SK-MEL-5 (cell line): ENCODE measurements at places on chromosomes 12 and 14. TPM values are rescaled to one million over a fixed set of nuclear protein-coding genes. Genes with fewer than 3 reads are reported as not detected.

GRCh38 chr12:5433081-5433844 lies 1.4 kb downstream of the NTF3 start:
- no peak for DNase-seq

DNA sequence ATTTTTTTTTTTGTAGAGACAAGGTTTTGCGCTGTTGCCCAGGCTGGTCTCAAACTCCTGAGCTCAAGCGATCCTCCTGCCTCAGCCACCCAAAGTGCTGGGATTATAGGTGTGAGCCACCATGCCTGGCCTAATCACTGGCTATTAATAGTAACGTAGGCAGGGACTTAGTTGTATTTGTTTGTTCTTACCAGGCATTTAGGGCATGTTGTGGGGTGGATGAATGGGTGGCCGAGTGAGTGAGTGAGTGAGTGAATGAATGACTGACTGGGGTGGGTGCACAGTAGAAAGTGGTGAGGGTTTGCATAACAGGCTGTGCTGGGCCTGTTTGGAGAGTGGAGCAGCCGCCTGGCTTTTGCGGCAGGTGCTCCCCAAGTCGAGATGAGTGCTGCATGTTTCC lies 87.0 kb downstream of the FOXN4 start:
- DNase-seq: no peak

GRCh38 chr14:88270776-88271175 lies 52.3 kb downstream of the KCNK10 start:
- DNase-seq: no peak

DNA sequence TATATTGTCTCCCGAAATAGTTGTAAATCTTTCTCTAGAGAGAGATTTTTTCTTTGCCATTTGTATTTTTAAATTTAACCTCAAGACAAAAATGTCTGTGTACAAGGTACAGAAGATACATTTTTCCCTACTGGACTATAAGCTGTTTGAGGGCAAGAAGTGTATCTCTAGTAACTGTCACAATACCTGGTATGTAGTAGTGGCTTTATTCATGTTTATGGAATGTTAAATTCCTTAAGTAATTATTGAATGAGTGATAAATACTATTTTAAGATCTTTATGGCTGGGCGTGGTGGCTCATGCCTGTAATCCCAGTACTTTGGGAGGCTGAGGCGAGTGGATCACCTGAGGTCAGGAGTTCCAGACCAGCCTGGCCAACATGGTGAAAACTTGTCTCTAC lies 24.4 kb upstream of the CDK17 start:
- DNase-seq: no peak

GRCh38 chr14:62645649-62646048 lies 399.6 kb downstream of the KCNH5 start:
- DNase-seq: no peak

DNA sequence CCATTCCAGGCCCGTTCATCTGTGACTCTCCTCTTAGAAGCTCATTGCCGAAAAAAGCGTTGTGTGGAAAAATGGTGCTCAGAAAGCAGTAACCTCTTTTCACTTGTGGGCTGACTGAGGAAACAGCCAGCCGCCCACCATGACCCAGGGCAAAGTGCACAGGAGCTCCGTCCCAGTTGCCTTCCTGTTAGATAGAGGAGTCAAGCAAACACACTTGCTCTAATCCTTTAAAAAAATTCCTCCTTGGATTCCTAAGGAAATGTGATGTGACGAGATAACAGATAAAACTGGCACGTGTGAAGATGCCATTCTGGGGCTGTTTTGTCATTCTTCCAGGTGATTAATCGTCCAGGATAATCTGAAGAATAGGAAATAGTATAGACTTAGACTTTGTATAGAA lies 396.8 kb upstream of the DDHD1 start:
- no peak for DNase-seq

DNA sequence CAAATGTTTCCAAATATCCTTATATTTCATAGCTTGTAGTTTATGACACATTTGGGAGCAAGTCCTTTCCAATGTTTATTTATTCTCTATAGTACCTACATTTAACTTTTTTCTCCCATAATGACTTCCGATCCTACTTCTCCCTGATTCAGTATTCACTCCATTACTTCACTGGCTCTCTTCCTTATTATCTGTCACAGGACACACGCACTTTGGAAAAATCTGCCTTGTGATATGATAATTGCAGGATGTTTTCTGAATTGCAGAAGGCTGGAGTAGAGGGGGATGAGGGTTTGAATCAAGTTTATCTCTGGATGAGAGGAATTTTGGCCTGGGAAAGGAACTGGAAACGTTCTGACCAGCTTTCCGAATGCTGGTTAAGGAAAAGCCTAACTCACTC lies 75.0 kb downstream of the HMGA2 start:
- DNase-seq: peak; percentile 48

DNA sequence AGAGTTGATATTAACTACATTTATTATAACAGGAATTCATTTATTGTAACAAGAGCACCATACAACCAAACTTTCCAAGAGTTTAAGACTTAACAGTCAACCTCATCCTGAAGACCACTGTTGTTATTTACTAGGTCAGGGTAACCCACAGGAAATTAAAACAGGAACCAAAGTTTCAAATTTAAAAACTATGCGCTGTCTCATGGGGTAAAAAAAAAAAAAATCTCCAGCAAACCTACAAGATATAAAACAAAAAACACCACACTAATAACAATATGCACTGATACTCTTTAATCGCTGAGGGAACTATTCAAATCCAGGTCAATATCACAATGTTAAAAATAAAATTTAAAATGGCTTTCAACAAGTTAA lies 44.5 kb downstream of the FOXN3 start:
- DNase-seq: no peak

- DNase-seq: no peak
Measured at GRCh38 chr14:67440513-67440912, 28.5 kb upstream of the PLEK2 start.

GRCh38 chr12:122959566-122960192 lies 6.6 kb downstream of the ABCB9 start:
- DNase-seq: no peak

DNA sequence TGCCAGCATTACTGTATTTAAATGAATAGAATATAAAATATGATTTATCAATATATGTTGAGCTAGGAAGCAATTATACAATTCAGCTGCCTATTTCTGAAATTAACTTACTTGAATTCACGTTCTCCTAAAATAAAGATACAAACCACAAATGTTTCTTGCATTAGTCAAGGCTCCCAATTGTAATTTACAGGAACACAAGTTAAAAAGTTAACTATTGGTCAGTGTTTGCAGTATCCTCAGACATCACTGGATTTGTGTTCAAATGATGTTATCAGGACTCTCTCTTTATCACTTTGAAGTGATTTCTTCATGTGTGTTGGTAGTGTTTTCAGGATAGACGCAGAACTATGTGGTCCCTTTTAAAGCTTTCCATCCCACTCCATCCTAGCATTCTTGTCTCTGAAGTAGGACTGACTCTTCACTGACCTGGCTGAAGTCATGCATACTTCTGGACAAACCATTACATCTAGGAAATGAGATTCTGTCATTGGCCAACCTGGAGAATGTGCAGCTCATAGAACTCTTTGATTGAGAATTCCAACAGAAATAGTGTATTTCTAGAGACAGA lies 156.1 kb downstream of the KICS2 start:
- DNase-seq: no peak

DNA sequence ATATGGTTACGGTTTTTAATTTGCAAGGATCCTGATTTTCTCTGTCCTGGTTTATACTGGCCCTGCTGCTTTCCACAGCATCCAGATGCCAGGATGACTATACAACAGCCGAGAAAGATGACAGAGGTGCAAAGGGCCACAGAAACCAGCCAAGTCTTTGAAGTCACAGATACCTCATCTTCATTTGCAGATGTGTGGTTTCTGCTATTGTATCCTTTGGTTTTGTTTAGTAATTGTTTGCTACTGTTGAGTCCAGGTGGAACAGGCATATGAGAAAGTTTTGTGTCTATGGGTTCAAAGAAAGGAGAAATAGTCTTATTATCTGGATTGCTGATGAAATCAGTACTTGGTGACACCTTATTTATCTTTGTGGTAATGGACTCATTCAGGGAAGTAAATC lies 17.3 kb upstream of the KLHL42 start:
- no peak for DNase-seq

DNA sequence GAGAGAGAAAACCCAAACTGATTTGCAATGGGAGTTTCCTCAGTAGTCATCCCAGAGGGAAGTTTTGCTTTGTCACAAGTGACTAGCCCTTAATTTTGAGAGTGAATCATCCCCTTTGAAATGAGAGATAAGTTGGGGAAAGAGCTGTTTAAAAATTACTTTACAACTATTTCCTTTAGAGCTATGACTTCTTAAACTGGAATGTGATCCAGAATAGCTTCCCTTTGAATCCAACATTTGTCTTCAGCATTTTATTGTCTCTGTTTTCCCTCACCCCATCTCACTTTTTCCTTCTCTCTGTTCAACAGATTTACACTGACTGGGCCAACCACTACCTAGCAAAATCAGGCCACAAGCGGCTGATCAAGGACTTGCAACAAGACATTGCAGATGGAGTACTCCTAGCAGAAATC lies 109.3 kb downstream of the NAV3 start:
- DNase-seq: peak; percentile 50

GRCh38 chr12:52838609-52839435 lies 4.7 kb upstream of the KRT79 start:
- DNase-seq: no peak

DNA sequence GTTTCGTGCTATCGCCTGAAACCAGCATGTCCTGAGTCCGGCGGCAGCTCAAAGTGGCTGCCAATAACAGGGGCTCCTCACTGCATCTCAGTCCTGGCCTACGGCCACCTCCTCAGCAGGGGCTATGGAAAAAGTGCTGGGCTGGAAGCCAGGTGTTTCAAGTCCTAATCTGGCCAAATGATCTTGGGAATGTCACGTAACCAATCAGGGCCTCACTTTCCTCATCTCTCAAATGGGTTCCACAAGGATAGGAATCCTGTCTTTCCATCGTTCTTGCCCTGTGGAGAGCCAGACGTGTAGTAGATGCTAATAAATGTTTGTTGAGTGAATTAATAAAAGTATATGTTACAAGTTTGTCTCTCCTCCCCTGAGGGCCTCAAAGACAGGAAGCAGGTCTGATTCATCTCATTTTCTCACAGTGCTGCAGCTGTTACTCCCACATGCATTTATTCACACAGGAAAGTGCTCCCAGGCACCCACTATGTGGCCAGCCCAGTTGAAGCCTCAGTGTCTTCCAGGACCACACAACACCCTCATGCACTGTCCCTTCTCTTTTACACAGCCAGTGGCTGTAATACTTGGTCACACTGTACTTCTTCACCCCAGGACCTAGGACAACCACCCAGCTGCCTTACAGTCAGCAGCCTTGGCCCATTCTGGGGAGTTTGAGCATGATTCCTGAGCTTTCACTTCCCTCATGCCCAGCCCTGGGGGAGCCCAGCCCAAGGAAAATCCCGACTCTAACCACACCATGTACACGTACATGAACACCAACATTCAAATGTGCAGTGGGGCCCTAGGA lies 5.0 kb downstream of the CMKLR1 start:
- no peak for DNase-seq

- peak; percentile 2 for DNase-seq
Measured at GRCh38 chr12:4141348-4142270, 132.0 kb upstream of the CCND2 start.

DNA sequence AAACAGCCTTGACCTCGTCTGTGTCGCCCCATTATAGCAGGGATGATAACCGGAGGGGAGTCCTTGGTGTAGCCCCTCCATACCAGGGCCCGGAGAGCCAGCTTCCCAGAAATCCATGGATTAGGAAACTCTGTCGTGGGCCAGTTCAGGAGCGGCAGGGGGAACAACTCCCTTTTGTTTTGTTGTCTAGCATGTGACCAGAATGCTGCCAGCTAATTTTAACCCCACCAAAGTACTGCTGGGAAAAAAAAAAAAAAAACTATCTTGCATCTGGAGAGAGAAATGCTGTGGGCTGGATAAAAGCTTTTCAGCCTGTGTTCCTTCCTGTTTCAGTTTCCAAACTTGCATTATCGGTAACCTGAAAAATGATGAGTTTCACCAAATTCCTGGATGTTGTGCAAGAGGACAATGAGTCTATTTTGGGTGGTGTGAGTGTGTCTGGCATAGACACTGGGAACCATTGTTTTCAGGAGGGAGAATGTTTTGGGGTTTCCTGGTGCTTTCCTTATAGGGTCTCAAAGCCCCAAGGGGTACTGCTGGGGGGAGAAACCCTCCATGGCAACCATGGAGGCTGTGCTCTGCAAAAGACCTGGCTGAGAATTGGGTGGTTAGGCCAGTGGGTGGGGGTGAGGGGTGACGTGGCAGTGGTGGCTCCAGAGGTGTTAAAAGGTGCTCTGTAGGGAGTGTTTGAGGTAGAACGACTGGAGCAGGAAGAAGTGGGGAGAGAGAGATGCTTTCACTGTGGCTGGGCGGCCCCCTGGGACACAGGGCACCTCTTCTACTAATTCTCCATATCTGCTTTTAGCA lies 14.9 kb upstream of the IRF2BPL start:
- peak; percentile 94 for DNase-seq

DNA sequence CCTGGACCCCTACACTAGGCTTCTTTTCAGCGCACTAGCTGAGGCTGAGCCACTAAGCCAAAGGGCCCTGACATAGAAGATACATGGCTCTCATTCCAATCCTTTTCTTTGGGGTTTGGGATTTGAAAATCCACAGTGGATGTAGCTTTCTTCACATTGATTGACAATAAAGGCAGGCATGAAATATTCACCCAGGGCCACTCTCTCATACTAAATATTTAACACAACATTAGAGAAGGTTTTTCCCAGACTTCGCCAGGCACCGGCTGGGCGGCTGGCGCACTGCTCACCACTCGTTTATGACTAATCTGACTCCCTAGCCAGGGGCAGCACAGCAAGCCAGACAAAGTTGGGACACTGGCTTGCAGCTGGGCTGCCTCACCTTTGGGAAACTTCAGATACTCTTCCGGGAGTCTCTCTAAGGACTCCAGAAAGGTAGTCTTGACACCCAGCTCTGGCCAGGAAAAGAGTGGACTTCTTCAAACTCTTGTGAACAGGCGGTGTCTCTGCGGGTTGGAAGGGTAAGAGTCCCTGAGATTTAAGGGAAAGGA lies 699 bp upstream of the HOXC11 start:
- DNase-seq: no peak

DNA sequence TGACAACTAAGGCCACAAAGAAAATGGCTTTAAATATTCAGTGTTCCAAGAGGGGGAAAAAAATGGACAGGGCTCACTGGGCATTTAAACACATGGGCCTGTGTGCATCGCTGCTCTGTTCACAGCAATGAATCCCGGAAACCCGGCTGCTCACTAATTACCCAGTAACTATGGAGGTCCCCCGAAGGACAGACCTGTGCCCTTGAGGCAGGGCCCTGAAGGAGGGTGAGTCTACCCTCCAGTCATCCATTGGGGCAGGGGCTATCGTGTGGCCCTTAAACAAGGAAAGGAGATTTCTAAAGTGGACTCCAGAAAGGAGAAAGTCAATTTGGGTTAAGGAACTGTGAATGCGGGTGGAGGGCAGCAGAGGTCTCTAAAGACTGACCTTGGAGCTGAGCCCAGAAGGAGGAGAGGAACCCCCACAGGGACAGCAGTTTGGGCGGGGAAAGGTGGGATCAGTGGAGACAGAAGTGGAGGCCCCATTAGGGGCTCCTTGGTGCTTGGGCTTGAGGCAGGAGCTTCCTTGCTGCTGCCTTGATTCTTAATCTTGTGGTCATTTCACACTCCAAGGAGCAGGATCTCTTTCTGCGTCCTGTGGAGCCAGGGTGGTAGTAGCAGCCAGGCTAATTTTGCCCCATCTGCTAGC lies 1.4 kb upstream of the CLMN start:
- DNase-seq: no peak

Gene KCNC2
- total RNA-seq: not detected in 2 replicates

Gene GARIN6
- not detected in 2 replicates for total RNA-seq

Gene KRT6B
- not detected in 2 replicates for total RNA-seq

Gene AQP5
- not detected in 2 replicates for total RNA-seq

Gene TMEM233
- total RNA-seq: 0.03 TPM in 1 of 2 replicates, not detected in the other
